ENCODE measurements at places on chromosomes 3 and 15.

GRCh38 chr3:133474817-133475216, 75.0 kb downstream of the BFSP2 start:
- no peak for DNase-seq

- no peak for DNase-seq
Observed at GRCh38 chr3:121488628-121489027, 57.2 kb downstream of the POLQ start.

GRCh38 chr15:77030928-77031375, 36.0 kb downstream of the PSTPIP1 start:
- no peak for DNase-seq

- no peak for DNase-seq
Observed at GRCh38 chr15:48559285-48559684, 86.2 kb downstream of the FBN1 start.

DNA sequence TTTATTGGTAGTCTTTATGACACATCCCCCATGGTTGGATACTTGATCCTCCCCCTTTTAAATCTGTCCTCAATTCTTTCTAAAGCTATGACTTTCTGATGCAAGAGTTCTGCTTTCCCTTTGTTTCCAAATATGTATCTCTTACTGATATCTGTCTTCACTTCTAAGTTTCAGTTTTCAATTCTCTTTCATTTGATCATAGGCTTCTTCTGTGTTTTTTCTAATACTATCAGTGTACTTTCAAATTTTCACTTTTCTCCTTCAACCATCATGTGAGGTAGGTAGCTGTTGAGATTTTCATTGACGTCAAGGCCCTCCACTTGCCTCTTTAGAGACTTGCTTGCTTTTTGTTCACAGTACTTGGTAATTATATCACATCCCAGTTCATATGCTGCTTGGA, 436.5 kb downstream of the CNTN4 start:
- no peak for DNase-seq

GRCh38 chr15:89575656-89576416, 567 bp downstream of the TICRR start:
- no peak for DNase-seq

- DNase-seq, result no peak
Observed at GRCh38 chr15:64949383-64950186, 37.9 kb downstream of the ANKDD1A start.

DNA sequence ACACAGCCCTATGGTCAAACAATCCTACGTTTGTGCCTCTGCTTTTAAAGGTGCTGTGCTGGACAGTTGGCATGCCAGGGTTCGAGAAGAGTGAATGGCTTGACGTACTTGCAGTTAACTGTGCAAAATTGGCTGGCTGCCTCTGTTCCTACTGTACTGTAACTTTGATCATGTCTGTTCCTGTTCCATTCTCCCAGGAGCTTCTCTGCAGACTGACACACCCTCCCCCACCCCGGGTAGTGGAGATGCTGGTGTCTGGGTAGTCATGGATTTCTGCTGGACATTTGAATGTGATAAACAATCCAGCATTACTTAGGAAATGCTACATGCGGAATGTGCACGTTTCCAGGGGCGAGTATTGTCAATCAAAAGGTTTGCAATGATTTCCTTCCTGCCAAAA, 6.5 kb upstream of the VILL start:
- no peak for DNase-seq

GRCh38 chr15:40271685-40272484, 11.0 kb downstream of the ANKRD63 start:
- no peak for DNase-seq

DNA sequence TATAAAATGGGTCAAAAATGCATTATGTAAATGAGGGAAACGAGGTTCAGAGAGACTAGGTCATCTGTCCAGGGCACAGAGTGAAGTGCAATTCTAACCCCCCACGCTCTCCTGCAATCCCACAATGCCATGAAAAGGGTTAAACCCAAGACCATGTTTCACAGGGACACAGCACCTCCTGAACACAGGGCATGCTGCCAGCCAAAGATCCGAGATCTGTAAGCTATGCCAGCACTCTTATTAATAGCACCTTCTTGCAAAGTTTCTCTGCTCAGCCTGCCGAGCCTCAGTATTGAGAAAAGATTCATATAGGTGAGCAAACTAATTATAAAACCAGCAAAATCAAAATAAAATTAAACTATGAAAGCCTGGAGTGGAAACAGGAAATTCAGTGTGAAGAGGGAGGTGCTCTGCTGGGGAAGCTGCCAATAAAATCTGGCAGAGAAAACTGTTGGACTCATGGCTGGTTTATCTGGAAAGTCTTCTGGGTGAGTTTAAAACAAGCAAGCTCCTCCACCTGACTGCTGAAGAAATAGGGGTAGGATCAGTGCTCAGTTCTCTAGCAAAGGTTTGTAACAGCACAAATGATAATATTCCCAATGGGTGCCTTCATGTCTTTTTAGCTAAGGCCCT, 50.3 kb downstream of the LRIG1 start:
- DNase-seq, result no peak

- DNase-seq, result no peak
Observed at GRCh38 chr3:136518102-136518501, 234.1 kb downstream of the STAG1 start.

DNA sequence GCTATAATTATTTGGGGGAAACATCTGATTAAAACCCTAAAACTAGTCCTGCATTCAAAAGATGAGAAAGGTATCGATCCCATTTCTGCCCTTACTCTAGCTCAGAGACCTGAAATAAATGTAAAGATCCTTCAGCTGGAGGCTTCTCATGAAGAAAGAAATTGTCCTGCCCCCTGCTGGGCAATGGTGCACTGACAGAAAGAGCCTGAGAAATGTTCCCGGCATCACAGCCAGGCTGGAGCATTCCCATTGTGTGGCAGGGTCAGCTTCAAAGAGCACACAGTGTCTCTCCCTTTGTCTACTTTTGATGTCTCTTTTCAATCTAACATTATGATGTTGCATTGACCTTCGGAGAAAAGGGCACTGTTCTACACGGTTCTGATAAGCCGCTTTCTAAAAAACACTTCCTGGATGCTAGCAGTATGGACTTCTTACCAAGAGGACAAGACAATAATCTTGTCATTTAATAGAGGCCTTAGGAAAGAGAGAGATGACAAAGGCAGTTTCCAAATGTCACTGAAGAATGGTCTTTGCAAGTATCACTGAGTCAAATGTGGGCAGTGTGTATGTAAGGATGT, 287.5 kb downstream of the MAGI1 start:
- DNase-seq, result no peak

DNA sequence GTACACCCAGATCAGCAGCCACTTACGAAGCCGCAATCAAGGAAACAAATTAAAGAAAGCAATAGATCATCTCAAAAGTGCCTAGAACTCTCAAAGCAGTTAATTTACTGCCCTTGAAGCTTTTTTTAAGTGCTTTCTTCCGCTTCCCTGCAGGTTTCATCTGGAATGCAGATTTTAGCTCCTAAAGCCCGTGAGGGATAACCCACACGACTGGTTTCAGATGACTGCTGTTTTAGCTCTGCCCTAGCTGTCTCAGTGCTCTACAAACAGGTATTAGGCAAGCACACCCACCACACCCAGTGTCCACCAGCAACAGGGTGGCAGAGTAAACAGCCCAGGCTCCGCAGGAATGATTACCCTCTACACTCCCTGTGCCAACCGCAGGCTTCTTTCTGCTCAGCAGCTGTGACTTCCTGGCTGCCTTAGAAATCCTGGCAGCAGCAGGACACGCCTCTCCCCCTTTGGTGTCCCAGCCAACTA, 126.0 kb downstream of the FMN1 start:
- no peak for DNase-seq

DNA sequence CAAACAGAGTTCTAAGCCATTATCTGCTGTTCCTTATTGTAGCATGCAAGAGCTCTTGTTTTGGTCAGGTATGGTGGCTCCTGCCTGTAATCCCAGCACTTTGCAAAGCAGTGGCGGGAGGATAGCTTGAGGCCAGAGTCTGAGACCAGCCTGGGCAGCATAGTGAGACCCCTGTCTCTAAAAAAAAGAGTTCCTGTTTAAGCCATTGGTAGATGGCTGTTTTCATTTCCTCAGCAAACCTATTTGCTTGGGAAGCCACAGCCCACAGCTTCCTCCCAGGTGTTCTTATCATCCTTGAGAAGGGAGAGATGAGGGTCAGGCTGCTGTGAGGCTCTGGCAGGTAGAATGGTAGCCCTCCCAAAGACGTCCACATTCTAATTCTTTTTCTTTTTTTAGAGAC, 24.4 kb upstream of the FAM81A start:
- DNase-seq, result no peak

DNA sequence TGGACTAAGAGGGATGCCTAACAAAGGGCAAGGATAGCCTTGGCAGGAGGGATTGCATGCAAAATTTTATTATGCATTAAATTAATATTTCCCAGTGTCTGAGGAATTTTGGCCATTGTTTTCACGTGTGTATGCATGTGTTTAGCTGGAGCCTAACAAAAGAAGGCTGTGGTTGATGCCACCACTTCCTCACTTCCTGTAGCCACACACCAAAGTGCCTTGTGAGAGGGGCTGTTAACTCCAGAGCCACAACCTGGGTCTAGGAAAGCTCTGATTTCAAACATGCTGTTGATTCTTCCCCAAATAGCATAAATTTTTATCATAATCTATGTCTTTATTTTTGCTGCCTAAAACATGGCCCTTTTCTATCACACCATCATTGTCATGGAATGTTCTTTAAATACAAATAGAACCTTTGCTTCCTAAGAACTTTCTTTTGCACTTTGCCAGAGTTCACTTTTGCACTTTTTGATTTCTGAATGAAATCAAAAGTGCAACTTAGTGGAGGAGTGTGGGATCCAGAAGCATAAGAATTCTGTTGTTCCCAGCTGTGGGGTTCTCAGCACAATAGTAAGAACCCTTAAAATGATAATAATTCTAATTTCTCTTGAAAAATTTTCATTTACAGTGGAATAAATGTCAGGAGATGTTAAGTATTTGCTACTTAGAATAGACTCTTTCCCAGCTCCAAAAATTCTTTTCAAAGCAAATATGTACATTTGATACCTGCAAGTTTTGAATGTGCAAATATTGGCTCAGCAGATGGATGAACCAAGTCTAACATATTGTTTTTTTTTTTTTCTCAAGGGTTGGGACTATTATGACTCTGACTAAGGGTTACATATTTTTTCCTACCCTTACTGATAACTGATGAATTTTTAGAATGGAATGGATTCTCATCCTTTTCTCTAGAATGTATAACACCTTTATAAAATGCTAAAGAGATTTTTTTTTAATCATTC, 35.6 kb upstream of the SPTSSB start:
- DNase-seq, result no peak

- DNase-seq, result no peak
Observed at GRCh38 chr3:187063286-187064121, 75.8 kb downstream of the RPL39L start.

DNA sequence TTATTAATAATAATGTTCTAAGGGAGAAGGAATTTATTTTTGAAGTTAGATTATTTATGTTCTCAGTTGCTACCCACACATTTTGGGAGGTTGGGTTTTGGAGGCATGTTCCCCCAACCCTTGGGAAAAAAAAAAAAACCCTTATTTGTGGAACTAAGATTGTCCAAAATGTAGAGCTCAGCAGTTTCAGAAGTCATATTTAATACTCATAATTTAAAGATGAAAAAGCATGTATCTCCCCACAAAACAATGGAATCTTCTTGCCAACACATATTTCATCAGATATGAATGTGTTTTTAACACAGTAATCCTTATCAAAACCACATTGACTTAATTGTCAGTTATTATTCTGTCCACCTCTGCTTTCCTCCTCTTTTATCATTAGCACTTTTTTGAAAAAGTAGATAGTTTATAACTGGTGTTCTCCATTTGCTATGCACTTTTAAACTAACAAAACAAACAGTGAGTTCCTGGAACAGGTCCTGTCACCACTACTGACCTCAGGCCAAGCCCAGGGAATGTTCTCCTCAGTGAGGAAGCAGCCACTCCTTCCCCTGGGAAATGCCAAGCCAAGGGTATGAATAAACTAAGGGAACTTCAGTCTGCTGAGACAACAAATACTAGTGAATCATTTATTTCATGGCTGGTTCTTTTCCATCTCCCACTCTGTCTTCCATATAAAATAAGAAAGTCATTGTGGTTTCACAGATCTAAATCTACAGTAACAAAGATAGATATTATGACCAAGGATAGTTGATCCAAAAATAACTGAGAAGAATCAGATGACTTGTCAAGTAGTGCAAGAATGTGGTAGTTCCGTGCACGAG, 414.4 kb upstream of the ALCAM start:
- DNase-seq, result no peak

GRCh38 chr15:58247855-58248842, 110.0 kb downstream of the AQP9 start:
- no peak for DNase-seq

DNA sequence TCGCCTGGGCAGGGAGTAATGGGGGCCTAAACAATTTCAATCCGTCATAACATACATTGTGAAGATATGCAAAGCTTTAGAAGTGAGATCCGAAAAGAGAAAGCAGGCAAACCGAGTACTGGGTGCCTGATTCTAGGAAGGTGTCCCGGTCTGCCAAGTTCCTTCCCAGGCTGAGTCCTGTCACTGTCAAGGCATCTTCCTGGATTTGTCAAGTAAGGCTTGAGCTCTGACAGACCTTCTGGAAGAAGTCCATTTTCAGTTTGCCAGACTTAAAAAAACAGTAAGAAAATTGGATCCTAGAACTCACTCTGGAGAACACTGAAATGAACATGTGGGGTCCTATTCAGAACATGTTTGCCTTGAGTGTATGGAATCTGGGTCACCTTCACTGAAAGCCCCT, 253.9 kb downstream of the RORA start:
- no peak for DNase-seq

DNA sequence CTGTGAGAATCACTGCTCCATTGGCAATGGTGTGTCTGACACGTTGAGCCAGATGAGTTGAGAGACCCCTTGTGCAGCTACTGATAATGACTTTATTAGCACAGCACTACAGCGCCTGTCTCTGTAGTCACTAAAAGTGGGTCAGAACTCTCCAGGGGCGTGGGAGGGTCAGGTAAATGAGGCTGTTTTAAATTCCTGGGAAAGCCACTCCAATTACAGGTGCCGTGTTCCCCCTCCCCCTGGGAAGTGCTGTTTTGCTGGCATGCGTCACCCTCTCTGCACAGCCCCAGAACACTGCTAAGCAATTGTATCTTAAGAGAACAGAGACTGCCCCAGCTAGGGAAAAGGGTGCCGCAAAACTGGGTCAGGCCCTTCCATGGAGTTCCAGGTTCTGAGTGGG, 21.5 kb upstream of the CPNE9 start:
- DNase-seq, result no peak

DNA sequence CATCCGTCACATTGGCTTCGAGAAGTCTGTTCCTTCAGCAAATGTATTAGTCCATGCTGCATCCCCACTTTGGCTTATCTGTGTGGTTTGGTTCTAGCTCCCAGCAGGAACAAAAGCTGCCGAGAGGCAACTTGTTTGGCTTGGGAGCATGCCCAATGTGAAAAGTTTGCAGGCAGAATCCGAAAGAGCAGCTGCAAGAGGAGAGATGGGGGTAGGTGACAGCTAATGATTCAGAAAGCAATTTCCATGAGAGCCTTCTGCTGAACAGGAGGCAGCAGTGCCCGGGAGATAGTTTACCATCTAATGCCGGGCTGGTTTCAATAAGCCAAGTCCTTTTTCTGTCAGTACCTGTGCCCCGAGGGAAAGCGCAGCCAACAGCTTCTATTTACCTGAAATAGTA, 60.2 kb downstream of the GRM7 start:
- no peak for DNase-seq
